Mesenchymal stem cell (in vitro differentiated cells and primary cell): ENCODE measurements at places on chromosomes 1 and 21.

DNA sequence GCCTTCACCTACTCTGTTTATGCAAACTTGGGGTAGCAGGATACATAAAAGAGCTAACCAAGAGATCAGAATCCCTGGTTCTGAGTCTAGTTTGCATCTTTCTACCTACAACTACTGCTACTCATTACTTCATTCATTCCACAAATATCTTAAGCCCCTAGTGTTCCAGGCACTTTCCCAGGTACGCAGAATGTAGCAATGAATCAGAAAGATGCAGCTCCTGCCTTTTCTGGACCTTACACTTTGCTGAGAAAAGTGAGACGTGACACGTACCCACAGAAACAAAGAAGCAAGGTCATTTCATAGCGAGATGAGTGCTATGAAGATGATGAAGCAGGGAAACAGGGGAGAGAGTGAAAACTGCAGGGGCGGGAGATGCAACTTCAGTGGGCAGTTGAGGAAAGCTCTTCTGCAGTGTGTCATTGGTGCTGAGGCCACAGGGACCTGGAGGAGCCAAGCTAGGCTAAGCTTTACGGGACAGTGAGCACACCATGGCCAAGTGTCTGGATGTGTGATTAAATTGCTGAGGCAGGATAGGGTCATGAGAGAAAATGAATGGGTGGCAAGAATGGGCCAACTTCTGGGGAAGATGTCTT lies 167.9 kb downstream of the TNFSF18 start:
- DNase-seq, result no peak

GRCh38 chr1:186112280-186112679 lies 262.8 kb downstream of the TPR start:
- DNase-seq, result no peak

GRCh38 chr1:219651993-219652392 lies 39.1 kb upstream of the ZC3H11B start:
- DNase-seq, result no peak

DNA sequence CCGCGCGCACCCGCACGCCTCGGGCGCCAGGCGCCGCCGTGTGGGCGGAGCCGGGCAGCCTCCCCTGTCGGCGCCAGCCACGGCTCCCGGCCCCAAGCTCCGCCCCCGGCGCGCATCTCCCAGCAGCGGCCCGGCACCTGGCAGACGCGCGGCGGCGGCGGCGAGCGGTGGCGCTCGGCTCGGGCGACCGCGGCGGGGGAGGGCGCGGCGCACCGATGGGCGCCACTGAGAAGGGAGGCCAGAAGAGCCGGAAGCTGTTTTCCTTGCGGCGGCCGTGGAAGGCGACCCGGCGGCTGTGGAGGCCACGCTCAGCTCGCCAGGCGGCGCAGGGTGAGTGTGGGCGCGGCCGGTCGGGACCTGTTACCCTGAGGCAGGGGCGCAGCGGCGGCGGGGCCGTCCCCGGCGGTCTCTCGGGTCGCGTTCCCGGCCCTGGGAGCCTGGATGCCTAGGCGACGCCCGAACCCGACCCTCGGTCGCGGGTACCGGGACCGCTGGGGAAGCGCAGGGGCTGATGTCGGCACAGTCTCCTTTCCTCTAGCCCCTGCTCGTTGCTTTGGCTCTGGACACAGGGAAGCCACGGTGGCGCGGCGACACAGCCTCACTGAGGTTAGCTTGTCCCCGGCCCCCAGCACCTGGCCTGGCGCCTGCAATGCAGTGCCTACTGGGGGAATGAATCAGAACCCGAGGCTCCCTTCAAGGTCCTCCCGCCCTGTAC lies 54.9 kb upstream of the DNAJC6 start:
- peak; percentile 66 for DNase-seq

GRCh38 chr1:54121482-54122134 lies 31.2 kb downstream of the CDCP2 start:
- DNase-seq, result peak; percentile 78

DNA sequence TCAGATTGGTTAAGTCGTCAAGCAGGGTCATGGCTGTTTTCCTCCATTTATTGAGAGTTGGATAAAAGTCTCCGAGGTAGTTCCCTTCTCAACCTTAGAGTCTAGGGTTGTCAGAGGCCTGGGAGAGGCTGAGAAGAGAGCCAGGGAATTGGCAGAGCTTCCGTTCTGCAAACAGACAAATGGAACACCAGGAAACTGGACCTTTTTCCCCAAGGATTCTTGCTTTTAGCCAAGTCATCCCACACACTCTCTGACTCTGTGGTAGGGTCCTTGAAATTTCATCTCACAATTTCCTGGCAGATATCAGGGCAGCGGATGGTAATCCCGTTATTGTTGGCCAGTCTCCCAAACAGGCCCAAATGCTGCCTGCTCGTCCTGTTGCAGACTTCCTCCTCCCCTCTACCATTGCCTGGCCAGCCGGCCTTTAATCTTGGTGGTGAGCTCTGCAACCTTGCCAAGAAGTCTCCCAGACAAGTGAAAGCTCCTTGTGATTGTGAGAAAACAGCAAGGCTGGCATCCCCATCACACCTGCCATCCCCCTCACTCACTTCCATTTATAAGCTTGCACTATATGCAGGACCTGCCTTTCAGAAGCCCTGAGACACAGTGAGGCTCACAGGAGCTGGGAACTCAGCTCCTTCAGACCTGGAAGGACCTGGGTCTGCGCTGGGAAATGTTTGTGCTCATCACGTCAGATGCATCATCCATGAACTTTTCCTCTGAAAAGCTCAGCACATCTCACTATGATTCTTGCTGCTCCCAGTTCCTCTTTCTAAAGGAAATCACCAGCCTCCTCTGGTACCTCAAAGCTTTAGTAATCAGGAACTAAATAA lies 13.7 kb upstream of the SRP9 start:
- DNase-seq, result no peak

GRCh38 chr1:10696977-10697376 lies 99.5 kb downstream of the CASZ1 start:
- DNase-seq, result peak; percentile 25

- DNase-seq, result peak; percentile 28
Measured at GRCh38 chr1:170267317-170267716, 121.6 kb downstream of the NTMT2 start.

DNA sequence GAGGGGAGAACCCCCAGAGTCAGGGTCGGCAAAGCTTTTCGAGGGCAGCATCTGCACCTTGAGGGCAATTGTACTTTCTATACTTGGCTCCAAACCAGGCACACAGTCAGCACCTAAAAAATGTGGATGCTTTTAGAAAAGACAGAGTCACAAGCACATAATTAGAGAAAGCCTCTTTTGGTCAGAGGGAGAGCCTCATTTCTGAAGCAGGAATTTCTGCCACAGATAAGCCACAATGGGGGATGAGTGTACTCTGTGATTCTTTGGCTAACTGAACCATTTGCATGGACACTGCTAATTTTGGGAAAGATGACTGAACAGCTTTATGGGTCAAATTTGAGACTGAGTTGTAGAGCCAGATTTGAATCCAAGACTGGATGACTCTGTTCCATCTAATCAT lies 635.7 kb downstream of the KIF26B start:
- no peak for DNase-seq

GRCh38 chr1:165222580-165222979 lies 133.9 kb downstream of the LMX1A start:
- DNase-seq, result no peak

DNA sequence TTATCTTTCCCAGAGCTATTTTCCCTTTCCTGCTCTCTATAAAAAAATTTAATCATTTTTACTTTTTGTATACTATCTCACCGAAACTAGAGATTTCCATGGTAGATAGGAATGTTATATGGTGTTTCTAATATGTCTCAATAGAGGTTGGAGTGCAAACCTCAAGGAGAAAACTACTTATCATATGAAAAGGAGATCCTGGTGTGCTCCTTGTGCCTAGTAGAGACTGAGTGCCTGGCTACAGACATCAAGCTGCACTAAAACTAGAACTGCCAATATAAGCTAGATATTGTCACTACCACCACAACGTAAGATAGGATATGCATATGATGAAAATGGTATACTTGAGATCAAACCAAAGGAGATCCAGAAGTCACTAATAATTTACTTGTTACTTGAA lies 67.0 kb downstream of the RGS18 start:
- DNase-seq, result peak; percentile 56
